LHCN-M2 (cell line): ENCODE measurements at places on chromosomes 5 and 9.
A peak's percentile ranks its signal among the peaks of the same experiment; 100 is the strongest.

DNA sequence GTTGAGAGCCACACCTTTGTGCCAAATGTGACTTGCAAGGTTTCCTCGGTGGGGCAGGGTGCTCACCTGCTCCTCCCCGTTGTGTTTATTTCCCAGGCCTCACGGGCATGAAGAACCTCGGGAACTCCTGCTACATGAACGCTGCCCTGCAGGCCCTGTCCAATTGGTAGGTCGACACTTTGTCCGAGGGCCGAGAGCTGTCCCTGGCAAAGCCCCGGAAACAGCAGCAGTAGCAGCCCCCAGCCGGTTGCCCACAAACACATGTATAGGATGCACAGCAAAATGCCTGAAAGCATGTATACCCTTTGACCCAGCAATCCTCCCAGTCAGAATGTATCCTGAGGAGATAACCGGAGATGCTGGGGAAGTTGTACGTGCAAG is 26.2 kb downstream of the USP20 start:
- DNase-seq: no peak

DNA sequence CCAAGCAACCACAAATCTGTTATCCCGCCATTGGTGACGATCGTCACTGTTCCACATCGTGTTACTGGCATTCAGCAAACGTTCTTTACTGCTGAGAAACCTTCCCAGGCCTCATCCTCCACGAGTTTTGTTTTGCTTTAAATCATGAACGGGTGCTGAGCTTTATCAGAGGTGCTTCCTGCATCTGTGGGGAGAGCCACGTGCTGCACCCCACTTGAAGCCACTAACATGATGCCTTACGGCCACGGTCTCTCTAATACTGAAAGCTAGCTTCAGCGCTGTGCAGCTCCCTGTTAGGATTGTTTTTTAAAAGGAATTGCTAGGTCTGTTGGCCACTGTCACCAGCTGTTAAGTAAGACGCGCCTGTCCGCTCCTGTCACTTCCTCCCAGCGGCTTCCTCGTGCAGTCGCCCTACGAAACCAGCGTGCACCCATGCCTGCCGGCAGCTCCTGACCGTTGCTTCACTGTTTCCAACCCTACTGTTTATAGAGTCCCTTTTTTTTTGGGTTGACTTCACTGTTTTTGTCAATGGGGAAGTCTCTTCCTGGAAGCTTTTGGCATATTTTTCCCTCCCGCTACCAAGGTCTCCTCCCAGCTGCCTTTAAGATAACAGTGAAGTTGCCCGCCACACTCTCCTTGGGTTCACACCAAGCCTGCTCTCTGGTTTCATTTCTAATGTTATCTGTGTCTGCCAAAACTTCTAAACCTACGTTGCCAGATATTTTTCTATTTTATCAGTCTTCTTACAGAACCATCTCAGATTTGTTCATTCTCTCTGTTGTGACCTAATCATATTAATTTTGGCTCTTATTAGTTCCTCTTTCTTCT is 20.3 kb downstream of the LPCAT1 start:
- no peak for DNase-seq

DNA sequence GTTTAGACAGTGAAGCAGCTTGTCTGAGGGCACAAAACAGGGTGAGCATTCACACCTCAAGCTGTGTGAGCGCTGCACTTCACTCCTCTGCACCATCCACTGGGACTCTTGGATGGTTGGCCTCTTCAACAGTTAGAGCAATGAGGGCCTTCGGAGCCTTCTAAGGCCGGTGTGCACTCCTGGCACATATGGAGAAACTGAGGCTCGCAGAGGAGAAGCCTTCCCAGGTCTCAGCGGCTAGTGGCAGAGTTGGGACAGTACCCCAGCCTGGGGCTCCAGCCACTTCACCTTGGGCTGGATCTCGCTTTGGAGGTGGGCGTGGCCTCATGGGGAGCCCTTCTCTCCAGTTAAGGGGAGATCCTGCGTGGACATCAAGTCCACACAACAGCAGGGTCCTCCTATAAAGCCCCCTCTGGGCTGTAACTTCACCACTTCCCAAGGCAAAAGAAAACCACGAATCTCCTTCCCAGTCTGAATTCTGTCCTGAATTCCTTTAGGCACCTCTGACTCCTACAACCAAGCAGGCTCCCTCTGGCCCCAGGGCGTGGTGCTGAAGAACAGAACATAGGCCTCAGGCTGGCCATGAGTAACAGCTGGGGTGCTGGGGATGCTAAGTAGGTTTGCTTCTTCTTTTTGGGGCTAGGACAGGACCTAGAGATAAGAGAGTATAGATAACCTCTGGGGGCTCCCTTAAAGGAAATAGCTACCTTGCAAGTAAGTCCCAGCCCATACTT is 30.5 kb upstream of the CSF1R start:
- no peak for DNase-seq

GRCh38 chr5:127518319-127518621 is 830 bp downstream of the PRRC1 start:
- peak; percentile 47 for DNase-seq

DNA sequence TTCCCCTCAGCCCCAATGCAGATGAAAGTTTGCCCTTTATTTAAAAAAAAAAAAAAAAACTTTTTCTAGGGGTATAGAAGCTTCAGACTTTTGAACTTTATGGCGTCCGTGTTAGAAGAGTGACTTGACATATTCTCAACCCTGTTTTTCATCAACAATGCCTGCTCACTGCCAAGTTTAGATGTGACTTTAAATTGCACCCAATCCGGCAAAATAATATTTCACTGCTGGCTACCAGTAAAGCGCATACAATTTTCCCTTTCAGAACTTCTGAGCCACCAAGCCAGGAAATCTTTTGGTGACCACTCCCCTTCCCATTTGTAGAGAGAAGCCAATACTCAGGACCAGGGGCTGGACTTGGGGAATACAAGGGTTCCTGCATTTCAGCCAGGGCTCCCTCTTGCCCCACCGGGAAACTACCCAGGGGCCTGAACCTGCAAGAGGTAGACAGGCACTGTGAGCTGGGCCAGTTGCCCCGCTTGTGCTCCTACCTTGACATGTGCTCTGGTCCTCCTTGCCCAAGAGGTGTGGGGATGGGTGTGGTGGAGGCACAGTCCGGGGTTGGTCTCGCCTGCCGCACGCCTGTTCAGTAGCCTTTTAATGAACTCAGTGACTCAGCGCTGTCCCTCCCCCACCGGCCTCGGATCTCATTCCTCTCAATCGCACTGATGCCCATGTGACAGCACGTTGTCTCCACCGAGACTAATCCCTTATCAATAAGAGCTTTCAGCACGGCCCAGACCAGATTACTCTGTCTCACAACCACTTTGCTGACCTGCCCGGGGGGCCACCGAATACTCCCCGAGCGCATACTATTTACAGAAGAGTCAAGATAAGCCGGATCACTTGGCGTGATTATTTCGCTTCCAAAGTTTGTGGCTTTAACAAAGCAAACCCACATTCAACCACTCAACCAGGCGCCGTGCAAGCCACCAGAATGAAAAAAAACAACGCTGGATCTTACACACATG is 226.4 kb downstream of the DCP2 start:
- no peak for DNase-seq

DNA sequence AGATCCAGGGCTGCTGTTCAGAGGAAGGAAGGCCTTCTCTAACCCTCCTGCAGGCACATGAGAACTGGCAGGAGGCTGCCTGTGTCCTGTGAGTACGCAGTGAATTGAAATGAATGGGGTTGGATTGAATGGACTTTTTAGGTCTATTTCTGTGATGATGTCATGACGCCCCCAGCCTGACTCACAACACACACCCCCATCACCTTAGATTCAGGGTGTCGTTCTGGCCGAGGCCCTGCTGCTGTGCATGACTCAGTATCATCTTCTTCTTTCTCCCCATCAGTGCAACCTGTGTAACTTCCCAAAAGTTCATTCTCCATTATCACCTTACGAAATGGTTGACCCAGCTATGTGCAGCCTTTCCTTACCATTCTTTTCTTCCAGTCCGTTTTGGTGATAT is 5.4 kb downstream of the PCAT7 start:
- DNase-seq: no peak

DNA sequence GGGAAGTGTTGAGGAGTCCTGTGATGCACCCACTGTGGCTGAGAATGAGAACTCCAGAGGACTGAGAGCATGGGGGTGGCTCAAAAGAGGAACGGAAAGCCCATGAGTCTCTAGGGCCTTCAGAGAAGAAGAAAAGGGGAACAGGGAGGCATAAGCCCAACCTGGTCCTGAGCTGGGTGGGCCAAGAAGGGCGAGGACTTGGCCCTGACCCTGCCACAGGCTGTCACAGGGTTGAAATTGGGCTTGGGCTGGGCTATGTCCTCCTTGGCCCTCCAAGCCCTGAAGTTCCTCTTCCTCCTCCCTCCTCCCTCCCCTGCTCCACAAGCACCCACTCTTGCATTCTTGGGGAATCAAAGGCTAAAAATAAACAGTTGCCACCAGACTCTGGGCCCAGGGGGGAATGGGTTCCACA is 49.3 kb upstream of the PPARGC1B start:
- no peak for DNase-seq

DNA sequence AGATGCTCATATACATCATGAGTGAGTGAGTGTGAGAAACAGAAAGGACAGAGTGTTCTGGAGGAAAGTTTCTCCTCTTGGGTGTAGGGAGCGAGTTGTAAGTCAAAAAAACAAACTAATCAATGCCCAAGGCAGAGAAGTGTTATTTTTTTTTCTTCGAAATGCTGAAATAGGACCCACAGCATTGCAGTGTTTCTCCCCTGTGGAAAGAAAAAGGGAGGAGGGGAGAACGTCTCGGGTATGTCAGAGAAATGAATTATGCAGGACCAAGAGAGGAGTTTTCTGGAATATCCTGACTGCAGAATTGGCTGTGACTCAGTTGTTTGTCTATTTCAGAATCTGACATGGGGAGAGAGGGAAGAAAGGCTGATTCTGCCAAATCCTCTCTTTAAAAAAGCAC is 337.9 kb upstream of the RFX3 start:
- DNase-seq: no peak

GRCh38 chr9:35826071-35826701 is 2.3 kb downstream of the FAM221B start:
- peak; percentile 79 for DNase-seq

DNA sequence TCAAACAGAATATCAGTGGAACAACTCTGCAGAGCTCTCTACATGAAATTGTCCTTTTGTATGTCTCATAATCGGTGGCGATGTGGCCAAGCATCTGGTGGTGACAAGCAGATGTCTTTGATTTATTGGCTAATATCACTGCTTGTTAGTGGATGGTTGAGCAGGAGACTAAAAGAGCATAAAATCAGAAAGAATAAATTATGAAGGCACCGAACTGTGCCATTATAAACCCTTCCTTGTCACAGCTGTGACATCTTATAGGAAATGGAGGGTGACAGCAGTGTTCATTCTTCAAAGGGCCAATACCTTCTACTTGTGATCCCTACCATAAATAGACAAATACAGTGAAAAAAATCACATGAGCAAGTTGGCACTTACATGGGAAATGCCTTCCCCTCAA is 1404.3 kb downstream of the MAT2B start:
- DNase-seq: no peak

- DNase-seq: peak; percentile 42
These were observed 379.4 kb downstream of the SEMA5A start for GRCh38 chr5:9166202-9167112.
